ENCODE measurements at places on chromosomes 1 and 21. TPM values are rescaled to one million over a fixed set of nuclear protein-coding genes. Genes with fewer than 3 reads are reported as not detected.

Gene MTARC1
- total RNA-seq, result 3.4 TPM

Gene ZNF695
- total RNA-seq, result 3.2 TPM

Gene CAPZB
- total RNA-seq, result 151 TPM

Gene PKNOX1
- 17.2 TPM for total RNA-seq

Gene TMEM269
- total RNA-seq, result 0.13 TPM

Gene OR2W3
- not detected for total RNA-seq

Gene CAMK1G
- not detected for total RNA-seq

Gene NTNG1
- total RNA-seq, result 0.13 TPM

Gene KCNAB2
- 4.7 TPM for total RNA-seq

Gene NECTIN4
- 0.40 TPM for total RNA-seq

Gene RNASEL
- total RNA-seq, result 2.8 TPM

Gene HEYL
- total RNA-seq, result not detected

Gene BACE2
- 143 TPM for total RNA-seq

Gene IFI44L
- 2.1 TPM for total RNA-seq

Gene RNF186
- not detected for total RNA-seq

Gene CFAP126
- not detected for total RNA-seq

Gene BTBD19
- total RNA-seq, result 14.3 TPM

Gene HP1BP3
- 329 TPM for total RNA-seq

Gene HTR6
- total RNA-seq, result not detected

Gene SAMD11
- not detected for total RNA-seq

Gene LINGO4
- not detected for total RNA-seq

Gene LIN28A
- total RNA-seq, result not detected

Gene KPNA6
- total RNA-seq, result 74.9 TPM

Gene NMNAT2
- total RNA-seq, result 0.72 TPM

Gene VSIG8
- total RNA-seq, result not detected

Gene CEP104
- total RNA-seq, result 33.6 TPM

Gene ACTL8
- total RNA-seq, result not detected
